Activated CD8-positive, alpha-beta memory T cell treated with anti-CD3 and anti-CD28 coated beads, Interleukin-2, amount 10 ng/mL, durations not matched to agents 7 days and 5 days (primary cell): ENCODE measurements at places on chromosomes 1 and 21.

DNA sequence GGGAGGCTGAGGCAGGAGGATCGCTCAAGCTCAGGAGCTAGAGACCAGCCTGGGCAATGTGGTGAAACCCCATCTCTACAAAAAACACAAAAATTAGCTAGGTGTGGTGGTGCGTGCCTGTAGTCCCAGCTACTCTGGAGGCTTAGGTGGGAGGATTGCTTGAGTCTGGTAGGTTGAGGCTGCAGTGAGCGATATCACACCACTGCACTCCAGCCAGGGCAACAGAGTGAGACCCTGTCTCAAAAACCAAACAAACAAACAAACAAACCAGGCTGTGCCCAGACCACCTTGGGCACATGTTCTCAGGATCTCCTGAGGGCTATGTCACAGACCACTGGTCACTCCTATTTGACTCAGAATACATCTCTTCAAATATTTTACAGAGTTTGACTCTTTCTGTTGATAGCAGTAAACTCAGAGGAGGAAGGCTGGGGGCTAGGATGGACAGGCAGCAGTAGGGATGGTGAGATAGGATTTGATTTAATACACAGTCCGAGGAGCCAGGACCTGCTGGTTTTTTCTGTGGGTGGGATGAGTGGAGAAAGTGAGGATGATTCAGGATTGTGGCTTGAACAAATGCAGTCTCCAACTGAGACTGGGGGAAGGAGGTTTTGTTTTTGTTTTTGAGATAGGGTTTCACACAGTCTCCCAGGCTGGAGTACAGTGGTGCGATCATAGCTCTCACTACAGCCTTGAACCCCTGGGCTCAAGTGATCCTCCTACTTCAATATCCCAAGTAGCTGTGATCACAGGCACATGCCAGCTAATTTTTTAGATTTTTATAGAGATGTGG lies 46.5 kb downstream of the OLFML3 start:
- DNase-seq = no peak

- no peak for DNase-seq
Observed at GRCh38 chr1:100414693-100415497, 62.6 kb downstream of the CDC14A start.

GRCh38 chr1:246152986-246153431 lies 354.1 kb downstream of the SMYD3 start:
- no peak for DNase-seq

- DNase-seq = no peak
Observed at GRCh38 chr1:44260792-44261170, 47.5 kb downstream of the DMAP1 start.
